ENCODE measurements at places on chromosomes 11 and 22.

- no peak overlapping the region for H3K27ac ChIP-seq
- H3K4me3 ChIP-seq: no peak overlapping the region
- peaks cover under 1% of the 10 kb centered on the region for H3K4me1 ChIP-seq
Measured at GRCh38 chr11:122107045-122107444, 9.0 kb downstream of the BLID start.

- DNase-seq: no peak
- no peaks in the 10 kb centered on the region for H3K4me1 ChIP-seq
- no peak overlapping the region for H3K27ac ChIP-seq
Measured at GRCh38 chr11:101434026-101434643, 149.7 kb downstream of the TRPC6 start.

DNA sequence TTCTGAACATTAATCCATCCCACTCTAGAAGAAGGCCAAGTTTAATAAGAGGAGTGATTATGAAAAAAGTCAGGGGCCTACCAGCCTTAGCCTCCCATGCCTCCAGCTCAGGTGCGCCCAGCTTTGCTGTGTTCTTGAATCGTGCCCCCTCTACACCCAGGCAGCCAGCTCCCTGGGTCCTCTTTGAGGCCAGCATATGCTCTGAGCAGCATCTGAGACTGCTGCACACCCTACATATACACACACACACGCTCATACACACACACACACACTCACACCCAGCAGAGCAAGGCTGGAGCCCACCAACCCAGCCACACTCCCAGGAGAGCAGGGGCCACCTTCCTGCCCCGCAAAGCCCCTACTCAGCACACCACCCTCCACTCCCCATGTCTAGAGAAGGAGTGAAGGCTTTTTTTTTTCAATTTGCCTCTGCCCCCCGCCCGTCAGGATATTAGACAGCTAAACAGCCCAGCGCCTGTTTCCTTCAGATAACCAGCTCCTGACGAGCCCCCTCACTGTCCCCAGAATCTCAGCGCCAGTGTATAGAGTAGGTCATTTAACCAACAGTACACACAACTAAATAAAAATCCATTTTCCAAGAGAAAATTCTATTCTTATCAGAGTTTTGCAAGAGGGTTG is 121.6 kb downstream of the BUD13 start:
- H3K4me1 ChIP-seq: no peaks in the 10 kb centered on the region
- DNase-seq: no peak
- H3K4me3 ChIP-seq: no peak overlapping the region
- no peaks in the 10 kb centered on the region for H3K27me3 ChIP-seq
- H3K27ac ChIP-seq: no peak overlapping the region

GRCh38 chr11:26011474-26011873 is 320.5 kb upstream of the ANO3 start:
- no peaks in the 10 kb centered on the region for H3K27me3 ChIP-seq
- no peak for DNase-seq
- H3K4me3 ChIP-seq: no peak overlapping the region
- H3K27ac ChIP-seq: no peak overlapping the region
- H3K36me3 ChIP-seq: no peaks in the 10 kb centered on the region
- H3K4me1 ChIP-seq: no peaks in the 10 kb centered on the region

GRCh38 chr11:93031386-93031785 is 61.9 kb downstream of the MTNR1B start:
- H3K4me3 ChIP-seq: no peak overlapping the region
- no peaks in the 10 kb centered on the region for H3K27me3 ChIP-seq
- H3K4me1 ChIP-seq: no peaks in the 10 kb centered on the region
- no peak for DNase-seq

DNA sequence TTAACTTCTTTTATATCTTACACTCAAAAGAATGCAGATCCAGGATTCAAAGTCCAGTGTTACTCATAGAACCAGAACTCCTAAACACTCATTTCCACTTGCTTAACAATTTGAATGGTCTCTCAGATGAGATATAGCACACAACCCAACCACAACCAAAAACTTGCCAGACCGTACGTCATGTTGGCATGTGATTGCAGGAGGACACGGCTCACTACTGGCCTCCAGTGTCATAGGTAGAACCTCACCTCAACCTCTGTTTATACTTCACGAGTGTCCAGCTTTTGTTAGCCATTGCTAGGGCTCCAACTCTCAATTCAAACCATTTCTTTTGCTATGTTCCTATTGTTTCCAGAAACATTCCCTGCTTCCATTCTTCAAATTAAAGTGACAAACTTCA is 58.5 kb upstream of the PDGFD start:
- no peaks in the 10 kb centered on the region for H3K27me3 ChIP-seq
- H3K4me1 ChIP-seq: no peaks in the 10 kb centered on the region
- no peak for DNase-seq
- H3K4me3 ChIP-seq: no peak overlapping the region
- H3K36me3 ChIP-seq: no peaks in the 10 kb centered on the region

- no peak overlapping the region for H3K4me3 ChIP-seq
- H3K4me1 ChIP-seq: no peaks in the 10 kb centered on the region
- H3K36me3 ChIP-seq: no peaks in the 10 kb centered on the region
- no peaks in the 10 kb centered on the region for H3K27me3 ChIP-seq
- no peak overlapping the region for H3K27ac ChIP-seq
- no peak for DNase-seq
Measured at GRCh38 chr11:24808173-24808572, 311.3 kb downstream of the LUZP2 start.

DNA sequence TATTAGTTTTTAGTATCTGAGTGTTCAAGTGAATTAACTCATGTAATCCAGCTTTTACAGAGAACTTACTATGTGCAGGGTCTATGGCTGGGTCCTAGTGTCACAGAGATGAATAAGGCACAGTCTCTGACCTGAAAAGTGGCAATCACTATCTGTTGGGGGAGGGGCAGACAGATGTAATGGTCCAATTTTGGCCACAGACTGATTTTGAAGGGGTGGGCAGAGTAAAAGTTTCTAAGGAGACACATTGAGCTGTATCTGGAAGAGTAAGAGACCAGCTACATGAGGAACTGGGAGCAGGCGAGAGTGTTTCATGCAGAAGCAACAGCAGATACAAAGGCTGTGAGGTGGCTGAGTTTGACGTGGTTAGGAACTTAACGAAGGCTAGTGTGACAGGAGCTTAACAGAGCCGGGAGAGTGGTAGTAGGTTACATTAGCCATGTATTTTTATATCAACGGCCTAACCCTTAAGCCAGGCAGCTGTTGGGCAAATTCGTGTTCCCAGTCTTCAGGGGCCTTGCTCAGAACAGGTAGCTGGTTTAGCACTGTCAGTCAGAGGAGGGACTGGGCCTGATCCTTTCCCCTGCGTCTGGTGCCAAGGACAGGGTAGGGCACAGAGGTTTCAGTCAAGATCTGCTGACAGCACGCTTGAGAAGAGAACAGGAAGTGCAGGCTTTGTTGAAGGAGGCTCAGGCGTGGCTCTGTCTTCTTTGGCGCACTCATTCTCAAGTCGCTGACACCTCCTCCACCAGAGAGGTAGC is 1.4 kb upstream of the STIM1 start:
- peak overlapping the region; percentile 92 for H3K4me3 ChIP-seq
- peak overlapping the region; percentile 97 for H3K27ac ChIP-seq
- no peaks in the 10 kb centered on the region for H3K27me3 ChIP-seq
- H3K36me3 ChIP-seq: no peaks in the 10 kb centered on the region
- DNase-seq: peak; percentile 93
